ENCODE measurements at places on chromosomes 4 and X.

DNA sequence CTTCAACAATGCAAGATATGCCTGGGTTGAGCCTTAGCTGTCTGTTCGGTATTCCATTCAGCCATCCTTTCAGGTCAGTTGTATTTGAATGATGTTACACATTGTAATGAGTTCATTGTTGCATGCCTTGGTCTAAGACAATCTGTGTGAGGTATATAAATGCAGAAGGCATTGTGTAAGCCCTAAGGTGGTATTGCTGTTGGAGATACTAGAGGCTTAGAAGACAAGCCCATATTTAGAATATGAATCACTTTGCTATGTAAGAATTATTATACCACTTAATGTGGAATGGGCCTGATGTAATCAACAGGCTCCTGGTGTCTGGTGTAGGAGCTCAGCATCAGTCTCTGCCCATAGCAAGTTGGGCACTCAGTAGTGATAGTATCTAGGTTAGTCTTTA is 473.4 kb upstream of the GNPDA2 start:
- DNase-seq = no peak

- no peak for DNase-seq
Observed at GRCh38 chr4:26863512-26863911, 2.9 kb downstream of the STIM2 start.

- peak; percentile 82 for DNase-seq
Observed at GRCh38 chr4:100095729-100096595, 94.3 kb downstream of the DDIT4L start.

- peak; percentile 21 for DNase-seq
Observed at GRCh38 chrX:16444353-16444752, 205.6 kb upstream of the S100G start.

DNA sequence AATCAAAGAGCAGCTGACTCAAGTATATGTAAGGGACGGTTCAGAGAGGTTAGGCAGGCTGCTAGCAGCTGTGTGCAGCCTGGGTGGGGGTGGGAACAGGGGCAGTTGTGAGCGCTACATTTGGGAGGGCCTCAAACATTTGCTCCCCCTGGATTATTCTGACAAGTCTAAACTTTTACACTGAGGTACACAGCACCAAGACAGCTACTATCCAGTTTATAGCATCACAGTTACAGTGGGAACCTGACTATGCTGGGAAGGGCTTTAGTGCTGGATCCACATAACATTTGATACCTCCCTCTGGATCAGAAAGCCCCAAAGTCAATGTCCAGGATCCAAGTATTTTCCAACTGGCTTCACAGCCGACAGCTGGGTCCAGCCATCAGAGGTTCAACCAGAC is 55.8 kb upstream of the GIMD1 start:
- DNase-seq = no peak

- DNase-seq = peak; percentile 53
Observed at GRCh38 chr4:1410491-1411325, 4.5 kb upstream of the NKX1-1 start.

DNA sequence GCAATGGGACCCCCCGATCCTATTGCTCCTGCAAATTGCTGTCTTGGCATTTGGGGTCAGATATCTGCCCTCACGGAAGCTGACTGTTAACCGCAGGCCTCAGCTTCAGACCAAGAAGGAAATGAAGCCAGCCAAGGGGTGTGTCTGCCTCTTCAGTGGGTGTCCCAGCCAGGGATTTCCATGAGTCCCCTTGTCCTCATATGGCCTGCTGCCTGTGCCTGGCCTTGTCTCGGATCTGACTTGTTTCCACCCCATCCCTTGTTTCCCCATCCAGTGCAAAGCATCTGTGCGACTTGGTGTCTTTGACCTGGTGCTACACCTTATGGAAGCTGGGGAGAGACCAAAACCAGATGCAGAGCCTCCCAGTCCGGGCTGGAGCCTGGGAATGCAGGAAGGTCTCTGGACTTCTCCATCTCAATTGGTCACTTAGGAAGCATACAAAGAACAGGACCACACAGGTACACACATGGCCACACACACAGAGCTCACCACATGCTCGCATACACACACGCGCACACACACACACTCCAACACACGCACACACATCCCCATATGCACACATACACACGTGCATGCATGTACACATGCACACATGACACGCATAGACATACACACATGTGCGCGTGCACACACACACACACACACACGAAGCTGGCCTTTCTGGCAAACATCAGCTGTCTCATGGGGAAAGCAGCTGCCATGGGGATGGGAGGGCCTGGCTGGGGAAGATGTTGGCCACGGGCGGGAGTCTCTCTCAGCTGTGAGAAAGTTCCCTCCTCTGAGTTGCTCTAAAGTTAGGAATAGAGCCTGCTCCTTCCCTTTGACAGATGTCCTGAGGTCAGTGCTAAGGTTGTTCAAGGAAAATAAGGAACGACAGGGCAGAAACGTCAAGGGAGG is 65.5 kb downstream of the CRMP1 start:
- peak; percentile 38 for DNase-seq

GRCh38 chr4:95585016-95585695 is 36.4 kb upstream of the UNC5C start:
- peak; percentile 4 for DNase-seq

GRCh38 chrX:14673764-14674163 is 144.4 kb downstream of the GLRA2 start:
- DNase-seq = peak; percentile 92

DNA sequence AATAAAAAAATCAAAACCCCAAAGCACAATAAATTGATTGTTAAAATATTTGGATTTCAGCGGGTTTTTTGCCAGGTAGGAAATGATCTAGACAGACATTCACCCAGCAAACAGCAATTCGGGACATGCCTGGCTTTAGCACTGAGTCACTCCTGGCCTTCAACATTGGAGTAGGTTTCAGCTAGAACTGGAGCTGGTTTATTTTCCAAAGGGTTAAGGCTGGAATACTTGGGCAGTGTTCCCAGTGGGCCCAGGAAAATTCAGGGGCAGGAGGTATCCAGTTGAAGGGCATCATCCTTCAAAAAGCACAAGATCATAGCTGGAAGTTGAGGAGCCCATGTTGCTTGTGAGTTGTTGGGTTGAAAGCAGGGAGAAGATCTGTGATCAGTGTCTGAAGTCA is 41.0 kb downstream of the TXLNG start:
- no peak for DNase-seq

DNA sequence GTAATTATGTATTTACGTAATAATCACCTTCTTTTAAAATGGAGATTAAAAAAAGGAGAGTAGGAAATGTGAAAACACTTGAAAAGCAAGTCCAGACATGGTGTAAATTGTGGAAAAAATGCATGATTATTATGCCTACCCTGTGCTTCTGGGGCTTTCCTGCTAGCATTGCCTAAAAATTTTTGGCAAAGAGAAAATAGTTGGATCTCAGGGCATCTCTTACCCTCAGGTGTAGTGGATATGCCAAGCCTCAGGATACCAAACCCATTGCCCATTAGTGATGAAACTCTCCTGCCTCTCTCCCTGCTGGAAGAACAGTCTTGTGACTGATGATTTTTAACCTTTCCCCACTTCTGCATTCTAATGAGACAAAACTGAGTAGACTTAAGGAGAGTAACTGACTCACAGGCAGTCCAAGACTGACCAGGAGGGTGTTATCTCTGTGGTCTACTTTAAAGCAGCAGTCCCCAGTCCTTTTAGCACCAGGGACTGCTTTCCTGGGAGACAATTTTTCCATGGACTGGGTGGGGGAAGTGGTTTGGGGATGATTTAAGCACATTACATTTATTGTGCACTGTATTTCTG is 174.6 kb downstream of the ZNF330 start:
- DNase-seq = no peak

DNA sequence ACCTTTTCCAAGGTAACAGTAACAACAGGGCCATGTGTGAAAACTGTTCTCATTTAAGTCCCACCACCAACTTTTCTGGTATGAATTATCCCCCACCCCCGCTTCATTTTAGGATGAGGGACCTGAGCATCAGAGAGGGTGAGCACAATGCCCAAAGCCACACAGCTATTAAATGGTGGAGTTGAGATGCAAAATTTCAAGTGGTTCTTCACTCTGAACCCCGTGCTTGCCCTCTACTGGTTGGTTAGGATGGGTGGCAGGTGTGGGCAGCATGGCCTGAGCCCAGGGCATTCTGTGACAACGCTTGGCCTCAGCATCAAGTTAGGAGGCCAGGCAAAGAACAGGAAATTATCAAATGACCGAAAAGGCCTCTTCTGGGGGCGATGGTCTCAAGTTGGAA is 33.5 kb downstream of the MED28 start:
- DNase-seq = no peak

DNA sequence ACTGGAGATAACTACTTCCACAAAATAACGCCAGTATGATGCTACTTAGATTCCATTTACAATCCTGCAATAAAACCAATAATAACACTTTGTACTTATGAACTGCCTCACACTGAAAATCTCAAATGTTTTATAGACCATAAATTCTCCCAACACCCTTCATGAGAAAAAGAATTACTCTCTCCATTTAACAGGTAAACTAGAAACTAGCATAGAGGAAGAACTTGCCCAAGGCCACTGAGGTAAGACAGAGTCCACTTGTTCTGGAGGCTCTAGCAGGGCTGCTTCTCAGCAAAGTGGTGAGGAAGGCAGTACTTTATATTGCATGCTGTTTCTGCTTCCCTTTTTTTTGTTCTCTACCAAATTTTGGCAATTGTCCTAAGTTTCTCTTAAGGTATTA is 11.5 kb upstream of the BMP3 start:
- DNase-seq = no peak

DNA sequence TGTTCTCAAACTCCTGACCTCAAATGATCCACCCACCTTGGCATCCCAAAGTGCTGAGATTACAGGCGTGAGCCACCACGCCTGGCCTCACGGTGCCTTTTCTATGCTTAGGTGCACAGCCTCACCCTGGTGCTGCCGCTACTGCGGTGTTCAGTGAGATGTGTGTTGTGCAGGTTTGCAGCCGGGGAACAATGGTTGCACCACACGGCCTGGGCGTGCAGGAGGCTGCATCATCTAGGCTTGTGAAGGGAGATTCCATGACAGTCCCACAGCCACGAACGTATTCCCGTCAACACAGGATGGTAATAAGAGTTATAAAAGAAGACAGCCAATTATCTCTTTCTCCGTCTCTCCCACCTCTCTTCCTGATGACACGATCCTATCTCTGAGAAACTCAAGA is 22.0 kb downstream of the CPLX1 start:
- DNase-seq = no peak

DNA sequence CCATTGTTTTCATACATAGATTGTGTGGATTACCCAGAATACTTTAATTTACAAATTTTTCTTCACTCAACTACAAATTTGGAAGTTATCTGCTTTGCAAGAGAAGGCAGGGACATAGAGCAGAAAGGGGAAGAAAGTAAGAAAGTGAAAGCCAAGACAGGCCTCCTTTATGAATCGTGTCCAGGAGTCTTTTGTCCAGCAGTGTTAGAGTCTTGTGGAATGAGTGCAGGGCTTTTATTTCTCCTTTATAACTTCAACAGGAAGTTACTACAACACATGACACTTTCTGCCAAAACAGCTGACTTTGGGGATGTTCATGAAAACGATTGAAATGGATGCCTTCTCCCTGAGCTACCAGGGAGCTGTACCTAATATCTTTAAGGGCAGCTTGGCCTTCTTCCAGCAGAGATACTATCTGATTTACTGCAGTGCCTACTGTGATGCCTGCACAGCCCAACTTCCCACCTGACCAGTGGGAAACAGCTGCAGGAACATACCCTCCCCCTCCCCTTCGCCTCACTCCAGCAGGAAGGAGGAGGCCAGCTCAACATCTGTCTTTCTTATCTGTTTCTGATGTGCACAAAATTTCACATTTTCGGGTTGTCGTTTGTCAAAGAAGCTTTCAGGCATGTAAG is 557.7 kb upstream of the SLIT2 start:
- DNase-seq = no peak

DNA sequence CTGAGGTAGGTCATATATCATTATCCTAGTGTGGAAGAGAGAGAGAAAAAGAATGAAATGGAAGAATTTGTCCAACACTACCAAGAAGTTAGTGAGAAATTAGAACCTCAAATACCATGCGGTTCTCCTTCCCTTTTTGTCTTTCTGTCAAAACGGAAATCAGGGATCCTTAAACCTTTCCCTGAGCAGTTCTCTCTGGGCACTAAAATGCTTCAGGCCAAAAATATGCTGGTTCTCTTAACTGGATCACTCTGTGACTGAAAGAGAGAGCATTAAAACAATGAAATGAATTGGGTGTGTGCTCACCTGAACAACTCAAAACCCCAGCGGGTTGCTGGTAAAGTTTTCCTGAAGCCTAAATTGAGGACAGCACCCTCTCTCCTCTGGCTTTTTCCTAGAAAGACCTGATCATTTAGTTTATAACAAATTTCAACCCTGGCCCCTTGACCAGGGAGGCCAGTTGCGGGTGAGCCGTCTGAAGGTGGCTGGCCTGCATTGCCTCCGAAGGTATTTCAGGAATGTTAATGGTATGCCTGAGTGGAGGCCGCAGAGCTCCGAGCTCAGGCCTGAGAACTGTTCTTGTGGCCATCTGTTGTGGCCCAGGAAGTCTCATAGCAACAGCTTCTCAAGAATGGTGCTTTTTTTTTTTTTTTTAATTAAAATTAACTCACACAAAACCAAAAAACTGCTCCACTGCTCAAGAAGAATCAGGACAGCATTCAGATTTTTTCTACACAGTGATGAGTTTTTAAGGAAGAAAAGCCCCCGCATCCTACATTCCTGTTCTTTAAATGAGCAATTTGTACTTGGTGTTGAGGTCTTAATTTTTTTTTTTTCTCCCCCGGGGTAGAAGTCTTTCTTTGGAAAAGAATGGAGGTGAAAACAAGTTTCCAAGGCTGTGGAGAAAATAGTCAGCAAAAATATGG is 155.1 kb downstream of the SHROOM3 start:
- DNase-seq = peak; percentile 94

- DNase-seq = peak; percentile 2
Observed at GRCh38 chrX:97636473-97637140, 752.9 kb downstream of the RPA4 start.

DNA sequence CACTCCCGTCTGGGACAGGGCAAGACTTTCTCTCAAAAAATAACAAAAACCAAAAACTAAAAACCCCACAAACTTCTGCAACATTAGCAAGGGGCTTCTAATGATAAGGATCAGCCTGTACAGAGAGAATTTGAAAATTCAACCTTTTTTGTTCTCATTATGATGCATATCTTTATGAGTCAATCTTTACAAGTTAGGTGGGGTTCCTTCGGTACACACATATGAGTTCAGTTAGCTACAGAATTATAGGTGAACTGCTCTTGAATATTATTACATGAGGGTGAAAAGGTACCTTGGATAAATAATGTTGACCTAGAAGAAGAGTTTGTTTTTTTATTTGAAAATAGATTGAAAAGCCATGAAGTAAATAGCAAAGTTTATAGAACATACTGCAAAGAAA is 252.7 kb downstream of the UNC5C start:
- no peak for DNase-seq

DNA sequence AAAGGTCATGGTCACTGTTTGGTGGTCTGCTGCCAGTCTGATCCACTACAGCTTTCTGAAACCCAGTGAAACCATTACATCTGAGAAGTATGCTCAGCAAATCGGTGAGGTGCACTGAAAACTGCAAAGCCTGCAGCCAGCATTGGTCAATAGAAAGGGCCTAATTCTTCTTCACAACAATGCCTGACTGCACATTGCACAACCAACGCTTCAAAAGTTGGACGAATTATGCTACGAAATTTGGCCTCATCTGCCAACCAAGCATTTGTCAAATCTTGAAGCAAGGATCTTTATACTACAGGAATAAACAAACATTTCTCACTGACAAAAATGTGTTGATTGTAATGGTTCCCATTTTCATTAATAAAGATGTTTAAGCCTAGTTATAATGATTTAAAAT is 90.4 kb downstream of the EIF4E start:
- DNase-seq = no peak

Measured in ELR (cell line).